ENCODE measurements at places on chromosomes 5 and 9.

DNA sequence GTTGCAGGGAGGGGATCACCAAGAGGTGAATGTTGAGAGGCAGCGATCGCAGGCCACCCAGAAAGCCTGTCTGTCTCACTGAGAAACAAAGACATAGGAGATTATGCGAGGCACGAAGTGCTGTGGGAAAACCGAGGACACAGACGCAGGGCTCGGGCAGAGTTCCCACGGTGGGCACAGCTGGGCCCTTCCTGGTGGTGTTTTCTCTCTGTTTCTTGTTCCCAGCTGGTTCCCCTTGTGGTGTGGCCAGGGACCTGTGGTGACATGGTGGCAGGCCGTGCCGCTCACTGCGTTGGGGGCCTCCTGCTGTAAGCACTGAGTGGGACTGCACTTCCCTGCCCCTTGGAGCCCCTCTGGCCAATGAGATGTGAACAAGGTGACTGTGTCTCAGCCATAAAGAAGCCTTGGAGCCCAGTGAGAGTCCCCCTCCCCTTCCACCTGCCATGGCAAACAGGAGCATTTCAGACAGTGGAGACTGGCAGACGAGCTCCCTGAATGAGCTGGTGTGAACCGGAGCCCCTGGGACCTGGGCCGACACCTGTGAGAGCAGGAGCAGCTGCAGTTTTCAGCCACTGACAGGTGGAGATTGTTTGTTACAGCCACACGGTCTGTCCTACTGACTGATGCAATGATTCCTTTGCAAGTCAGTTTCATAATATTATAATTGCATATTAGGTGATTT, 13.2 kb upstream of the IRX4 start:
- no peak for DNase-seq

DNA sequence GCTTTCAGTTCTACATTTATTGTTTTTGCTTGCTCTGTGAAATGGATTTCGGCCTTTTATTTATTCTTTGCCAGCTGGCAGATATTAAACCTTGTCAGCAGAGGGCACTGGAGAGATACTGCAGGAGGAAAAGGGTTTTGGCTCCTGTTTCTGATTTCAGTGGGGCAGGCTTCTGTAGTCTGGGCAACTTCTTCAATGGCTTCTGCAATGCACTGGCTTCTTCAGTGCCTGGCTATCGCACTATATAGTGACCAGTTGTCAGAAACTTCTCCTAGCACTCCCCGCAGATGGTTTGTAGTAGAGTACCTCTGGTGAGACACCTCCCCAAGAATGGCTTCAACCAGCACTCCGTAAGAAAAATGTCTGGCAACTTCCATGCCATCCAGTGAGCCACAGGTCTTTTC, 3.2 kb upstream of the NFX1 start:
- DNase-seq, result peak; percentile 77

- no peak for DNase-seq
Observed at GRCh38 chr5:142540922-142541422, 144.9 kb downstream of the FGF1 start.

GRCh38 chr5:179301376-179301775, 43.9 kb downstream of the ADAMTS2 start:
- no peak for DNase-seq

DNA sequence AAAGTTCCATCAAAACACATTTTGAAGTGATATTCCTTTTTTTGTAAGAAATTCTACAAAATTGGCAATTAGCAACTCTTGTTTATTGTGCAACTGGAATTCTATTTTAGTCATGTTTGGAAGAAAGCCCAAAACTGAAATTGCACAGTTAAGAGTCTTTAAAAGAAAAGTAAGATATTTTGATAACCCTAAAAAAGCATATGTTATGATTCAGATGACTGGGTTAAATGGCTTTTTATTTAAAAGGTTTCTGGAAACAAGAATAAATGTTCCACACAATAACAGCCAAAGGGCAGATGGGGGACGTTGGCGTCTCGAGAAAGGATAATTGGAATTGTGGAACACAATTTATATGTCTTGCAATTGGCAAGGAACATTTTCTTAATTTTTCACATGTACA, 275.2 kb downstream of the CDH9 start:
- no peak for DNase-seq

GRCh38 chr5:111509119-111509518, 3.2 kb downstream of the STARD4 start:
- no peak for DNase-seq

- no peak for DNase-seq
Observed at GRCh38 chr5:854217-854616, 3.4 kb upstream of the ZDHHC11 start.

DNA sequence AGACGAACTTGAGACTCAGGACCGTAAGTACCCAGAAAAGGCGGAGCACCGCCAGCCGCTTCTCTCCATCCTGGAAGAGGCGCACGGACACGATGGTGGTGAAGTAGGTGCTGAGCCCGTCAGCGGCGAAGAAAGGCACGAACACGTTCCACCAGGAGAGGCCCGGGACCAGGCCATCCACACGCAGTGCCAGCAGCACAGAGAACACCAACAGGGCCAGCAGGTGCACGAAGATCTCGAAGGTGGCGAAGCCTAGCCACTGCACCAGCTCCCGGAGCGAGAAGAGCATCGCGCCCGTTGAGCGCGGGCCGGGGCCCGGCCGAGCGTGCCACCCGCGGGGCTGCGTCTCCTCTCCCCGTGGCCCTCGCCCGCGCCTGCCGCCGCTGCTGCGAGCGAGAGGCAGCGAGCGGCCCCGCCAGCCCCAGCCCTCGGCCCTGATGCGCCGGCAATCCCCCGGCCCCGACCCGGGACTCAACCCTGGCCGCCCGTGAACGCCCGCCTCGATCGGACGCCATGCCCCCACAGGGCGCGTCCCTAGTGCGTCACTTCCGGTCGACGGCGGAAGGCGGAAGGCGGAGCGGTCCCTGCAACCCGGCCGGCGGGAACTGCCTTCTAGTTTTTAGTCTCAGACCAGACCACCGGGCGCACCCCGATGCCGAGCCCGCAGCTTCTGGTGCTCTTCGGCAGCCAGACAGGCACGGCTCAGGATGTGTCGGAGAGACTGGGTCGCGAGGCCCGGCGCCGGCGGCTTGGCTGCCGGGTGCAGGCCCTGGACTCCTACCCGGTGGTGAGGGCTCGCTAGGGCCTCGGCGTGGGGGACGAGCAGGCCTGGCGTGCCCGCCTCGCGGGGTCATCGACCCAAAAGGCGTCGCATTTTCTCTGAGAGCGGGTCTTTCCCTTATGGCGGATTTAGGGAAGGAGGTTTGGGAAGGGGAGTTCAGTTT, at the start of the genes NDOR1 and TMEM203:
NDOR1 (plus strand) TSS at position 575 of the 944 bp plus-strand sequence; CDS start at position 653, 78 bp downstream.
TMEM203 (minus strand) TSS at position 523 of the 944 bp plus-strand sequence; CDS start at position 289, 234 bp downstream.
- peak; percentile 96 for DNase-seq

DNA sequence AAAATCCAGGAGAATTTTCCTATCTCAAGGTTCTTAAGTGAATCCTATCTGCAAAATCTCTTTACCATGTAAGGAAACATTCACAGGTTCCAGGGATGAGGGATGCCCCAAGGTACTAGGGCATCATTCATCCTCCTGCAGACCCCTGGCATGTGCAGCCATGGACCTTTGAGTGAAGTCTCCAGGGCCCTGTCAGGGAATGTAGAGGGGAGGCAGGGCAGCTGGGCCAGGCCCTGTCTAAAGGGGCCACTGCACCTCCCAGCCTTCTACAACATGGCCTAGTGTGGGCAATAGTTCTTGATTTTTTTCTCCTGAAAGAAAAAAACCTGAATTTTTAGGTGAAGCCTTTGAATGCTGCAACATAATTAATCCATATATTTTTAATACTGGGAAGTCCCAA, 63.3 kb downstream of the SEMA4D start:
- DNase-seq, result no peak

- DNase-seq, result no peak
Observed at GRCh38 chr5:157956271-157956885, 97.4 kb upstream of the CLINT1 start.

GRCh38 chr9:78236551-78236910, 656 bp downstream of the CEP78 start:
- DNase-seq, result no peak

GRCh38 chr9:116499986-116500871, 186.9 kb upstream of the TRIM32 start:
- DNase-seq, result no peak

GRCh38 chr9:125374443-125375309, 113.0 kb downstream of the GAPVD1 start:
- peak; percentile 71 for DNase-seq

DNA sequence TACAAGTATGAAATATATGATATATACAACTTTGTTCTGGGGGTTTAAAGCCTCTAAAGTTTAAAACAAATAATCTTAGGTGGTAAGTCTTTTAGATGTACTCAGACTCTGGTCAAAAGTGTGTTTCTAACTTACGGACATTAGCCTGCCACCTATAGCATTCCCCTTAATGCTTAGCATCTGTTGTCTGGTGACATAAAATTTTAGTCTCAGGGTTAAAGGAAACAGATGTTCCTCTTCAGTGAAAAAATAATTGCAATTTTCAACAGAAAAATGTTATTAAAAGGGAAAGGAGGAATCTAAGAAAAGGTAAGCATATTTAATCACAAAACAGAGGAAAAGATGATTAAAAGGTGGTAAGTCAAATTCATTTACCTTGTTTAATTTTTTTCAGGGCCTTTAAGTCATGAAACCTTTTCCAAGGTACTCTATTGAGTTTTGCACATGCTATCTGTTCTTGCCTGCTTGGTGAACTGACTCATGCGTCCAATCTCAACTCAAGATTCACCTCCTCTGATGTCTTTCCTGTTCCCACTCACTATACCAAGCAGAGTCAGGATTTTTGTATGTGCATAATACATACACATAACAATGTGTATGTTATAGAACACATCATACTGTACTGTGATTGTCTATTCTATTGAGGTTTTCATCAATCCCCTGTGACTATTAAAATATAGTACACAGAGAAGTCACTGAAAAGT, 7.9 kb downstream of the TMEM167A start:
- peak; percentile 10 for DNase-seq

DNA sequence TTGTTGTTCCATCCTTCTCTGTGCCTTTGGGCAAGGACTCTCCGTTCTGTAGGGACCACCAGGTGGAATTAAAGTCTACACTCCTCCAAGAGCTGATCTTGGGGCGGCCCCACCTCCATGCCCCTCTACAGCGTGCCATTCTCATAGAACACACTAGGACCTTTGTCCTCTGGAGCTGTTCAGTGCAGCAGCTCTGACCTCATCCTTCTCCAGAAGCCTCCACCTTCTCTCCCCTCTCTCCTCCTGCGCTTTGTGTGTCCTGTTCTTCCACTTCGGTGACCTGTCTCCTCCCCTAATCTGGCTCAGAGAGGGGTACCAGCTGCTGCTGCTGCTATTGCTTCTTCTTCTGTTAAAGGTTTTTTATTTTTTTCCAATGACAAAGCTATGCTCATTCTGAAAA, 1.8 kb upstream of the MACROH2A1 start:
- no peak for DNase-seq

GRCh38 chr5:172858511-172858989, 24.5 kb downstream of the ERGIC1 start:
- no peak for DNase-seq

DNA sequence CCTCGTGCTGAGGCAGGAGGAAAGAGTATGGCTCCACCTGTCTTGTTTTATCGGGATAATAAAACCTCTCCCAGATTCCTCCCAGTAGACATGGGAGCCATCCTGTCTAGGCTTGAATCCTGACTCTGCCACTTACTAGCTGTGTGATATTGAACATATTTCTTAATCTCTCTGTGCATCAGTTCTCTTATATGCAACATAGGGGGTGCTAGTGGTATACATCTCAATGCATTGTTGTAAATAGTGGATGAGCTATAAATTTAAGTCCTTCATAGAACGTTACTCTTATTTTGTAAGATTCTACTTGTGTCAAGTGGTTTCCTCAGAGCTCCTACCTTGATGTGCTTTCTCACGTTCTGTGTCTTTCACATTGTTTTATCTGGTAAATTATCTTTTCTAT, 417.7 kb upstream of the POU5F2 start:
- DNase-seq, result no peak

- no peak for DNase-seq
Observed at GRCh38 chr5:88045165-88045564, 223.5 kb downstream of the TMEM161B start.

DNA sequence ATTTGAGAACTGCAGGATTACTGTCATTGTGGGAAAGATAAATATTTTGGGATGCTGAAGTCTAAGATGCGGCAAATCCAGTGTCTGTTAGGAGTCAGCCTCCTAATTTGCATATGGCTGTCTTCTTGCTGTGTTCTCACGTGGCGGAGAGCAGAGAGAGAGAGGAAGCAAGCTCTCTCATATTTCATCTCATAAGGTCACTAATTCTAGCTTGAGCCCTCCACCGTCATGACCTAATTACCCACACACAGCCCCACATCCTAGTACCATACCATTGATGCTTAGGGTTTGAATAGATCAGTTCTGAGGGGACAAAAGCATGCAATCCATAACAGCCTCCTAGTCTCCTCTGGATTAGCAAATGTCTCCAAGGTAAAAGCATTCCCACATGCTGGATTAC, 124.5 kb downstream of the CDH12 start:
- no peak for DNase-seq

- DNase-seq, result no peak
Observed at GRCh38 chr5:9545136-9545991, 511 bp downstream of the SEMA5A start.

DNA sequence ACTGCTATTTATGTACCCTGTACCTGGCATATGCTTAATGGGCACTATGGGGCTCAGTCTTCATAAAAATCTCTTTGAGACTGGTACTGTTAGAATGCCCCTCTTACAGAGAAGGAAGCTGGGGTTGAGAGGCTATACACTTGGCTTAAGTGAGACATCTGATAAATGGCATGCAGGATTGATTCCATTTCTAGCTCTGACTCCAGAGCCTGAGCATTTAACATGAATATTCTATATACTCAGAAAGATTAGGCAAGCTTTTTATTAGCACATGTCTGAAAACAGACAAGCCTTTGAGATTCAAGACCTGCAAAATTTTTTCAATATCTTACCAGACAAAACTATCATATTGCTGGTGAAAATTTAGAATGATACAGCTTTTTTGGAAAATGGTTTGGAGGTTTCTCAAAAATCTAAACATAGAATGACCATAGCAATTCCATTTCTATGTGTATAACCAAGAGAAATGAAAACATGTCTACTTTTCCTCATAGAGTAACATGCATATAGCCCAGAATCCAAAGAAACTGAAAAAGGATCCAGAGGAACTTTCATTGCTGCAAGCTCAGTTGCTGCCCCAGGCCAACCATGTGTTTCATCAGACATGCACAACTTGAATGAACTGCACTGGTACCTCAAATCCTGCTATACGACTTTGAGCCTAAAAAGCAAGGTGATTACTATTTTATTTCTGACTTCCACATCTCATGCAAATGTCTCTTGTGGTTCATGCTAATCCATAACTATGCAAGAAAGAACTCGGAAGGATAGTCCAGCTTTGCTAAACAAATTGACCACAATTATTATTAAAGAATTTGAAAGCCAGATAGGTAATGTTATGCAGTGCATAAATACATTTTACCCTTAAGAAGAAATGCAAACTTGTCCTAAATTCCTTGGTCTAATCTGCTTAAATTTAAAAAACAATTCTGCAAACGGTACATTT, 389.0 kb upstream of the GRIA1 start:
- DNase-seq, result no peak

GRCh38 chr5:151703227-151703626, 16.5 kb upstream of the SPARC start:
- DNase-seq, result no peak

GRCh38 chr5:134098690-134099089, 15.8 kb upstream of the TCF7 start:
- no peak for DNase-seq
